ENCODE measurements at places on chromosomes 16 and 17. TPM values are rescaled to one million over a fixed set of nuclear protein-coding genes. Genes with fewer than 3 reads are reported as not detected.

DNA sequence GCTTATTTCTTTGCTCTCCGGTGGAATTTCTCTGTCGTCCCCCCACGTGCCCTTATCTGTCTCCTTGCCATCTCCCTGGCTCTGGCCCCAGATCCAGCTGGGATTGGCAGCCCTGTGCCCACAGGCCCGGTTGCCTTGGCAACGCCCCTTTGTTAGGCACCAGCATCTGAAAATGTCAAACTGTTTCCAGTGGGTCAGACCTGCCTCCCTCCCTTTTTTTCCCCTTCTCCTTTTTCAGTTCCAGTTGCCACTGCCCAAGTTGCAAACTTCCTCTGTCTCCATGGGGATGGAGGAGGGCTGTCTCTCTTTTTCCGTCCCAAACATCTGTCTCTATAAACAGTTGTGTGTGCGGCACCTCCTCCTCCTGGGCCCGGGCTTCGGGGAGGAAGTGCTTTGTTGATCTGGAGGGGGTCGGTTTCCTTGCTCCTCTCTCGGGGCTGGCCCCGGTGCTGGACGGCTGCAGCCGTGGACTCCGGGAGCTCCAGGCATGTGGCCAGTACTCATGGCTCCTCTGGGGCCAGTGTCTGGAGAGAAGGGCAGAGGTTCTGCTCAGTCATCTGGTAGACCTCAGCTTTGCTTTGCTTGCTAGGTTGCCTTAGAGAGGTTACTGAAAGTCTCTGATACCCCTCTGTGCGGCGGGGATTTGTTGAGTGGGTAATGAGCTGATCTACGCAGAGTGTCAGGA is 35.3 kb downstream of the SOCS3 start:
- DNase-seq = peak; percentile 91

DNA sequence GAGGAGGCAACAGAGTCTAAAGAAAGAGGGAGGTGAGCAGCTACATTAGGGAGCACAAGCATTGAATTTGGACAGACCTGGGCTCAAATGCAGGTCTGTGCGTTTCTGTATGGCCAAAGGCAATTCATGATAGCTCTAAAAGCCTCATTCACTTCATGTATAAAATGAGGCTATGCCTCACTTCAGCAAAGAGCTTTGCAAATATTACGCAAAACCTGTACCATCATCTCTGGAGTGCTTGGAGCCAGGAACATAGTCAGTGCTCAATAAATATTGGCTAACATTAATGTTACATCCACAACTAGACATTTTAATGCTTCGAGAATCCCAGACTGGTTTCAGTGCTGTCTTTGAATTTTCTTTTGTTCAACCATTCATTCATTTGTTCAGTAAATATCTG is 254.7 kb upstream of the CDH11 start:
- DNase-seq = no peak

PRSS8 gene
- total RNA-seq = 1.6 TPM

GRCh38 chr16:27867122-27868110 is 196.1 kb downstream of the GSG1L start:
- no peak for DNase-seq

- no peak for DNase-seq
These were observed 712.8 kb downstream of the CDH8 start for GRCh38 chr16:61323456-61323855.

GRCh38 chr17:79529661-79530081 is 81.2 kb downstream of the RBFOX3 start:
- no peak for DNase-seq

SCNN1G gene
- total RNA-seq = 2.4 TPM

DNA sequence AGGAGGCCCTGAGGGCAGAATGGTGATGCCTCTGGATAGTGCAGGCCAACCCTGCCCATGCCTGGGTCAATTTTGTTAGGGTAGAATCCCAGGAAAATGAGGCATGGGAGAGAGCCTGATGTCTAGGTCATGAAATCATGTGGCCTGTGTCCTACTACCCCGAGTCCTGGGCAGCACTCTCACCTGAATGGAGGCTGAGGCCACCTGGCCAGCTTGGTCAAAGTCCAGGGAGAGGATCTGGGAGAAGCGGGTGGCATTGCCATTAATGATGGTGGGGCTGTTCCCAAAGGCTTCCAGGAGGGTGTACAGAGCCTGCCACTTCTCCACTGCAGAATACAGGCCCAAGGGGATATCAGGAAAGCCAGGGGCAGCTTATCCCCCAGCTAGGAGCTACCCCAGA is 59.8 kb downstream of the MYO18A start:
- no peak for DNase-seq
